BJ (cell line): ENCODE measurements at places on chromosomes 2 and 18.

GRCh38 chr2:160720098-160720497 is 226.5 kb upstream of the RBMS1 start:
- no peak for DNase-seq

- DNase-seq: no peak
These were observed 66.9 kb downstream of the STK39 start for GRCh38 chr2:168180483-168180882.

DNA sequence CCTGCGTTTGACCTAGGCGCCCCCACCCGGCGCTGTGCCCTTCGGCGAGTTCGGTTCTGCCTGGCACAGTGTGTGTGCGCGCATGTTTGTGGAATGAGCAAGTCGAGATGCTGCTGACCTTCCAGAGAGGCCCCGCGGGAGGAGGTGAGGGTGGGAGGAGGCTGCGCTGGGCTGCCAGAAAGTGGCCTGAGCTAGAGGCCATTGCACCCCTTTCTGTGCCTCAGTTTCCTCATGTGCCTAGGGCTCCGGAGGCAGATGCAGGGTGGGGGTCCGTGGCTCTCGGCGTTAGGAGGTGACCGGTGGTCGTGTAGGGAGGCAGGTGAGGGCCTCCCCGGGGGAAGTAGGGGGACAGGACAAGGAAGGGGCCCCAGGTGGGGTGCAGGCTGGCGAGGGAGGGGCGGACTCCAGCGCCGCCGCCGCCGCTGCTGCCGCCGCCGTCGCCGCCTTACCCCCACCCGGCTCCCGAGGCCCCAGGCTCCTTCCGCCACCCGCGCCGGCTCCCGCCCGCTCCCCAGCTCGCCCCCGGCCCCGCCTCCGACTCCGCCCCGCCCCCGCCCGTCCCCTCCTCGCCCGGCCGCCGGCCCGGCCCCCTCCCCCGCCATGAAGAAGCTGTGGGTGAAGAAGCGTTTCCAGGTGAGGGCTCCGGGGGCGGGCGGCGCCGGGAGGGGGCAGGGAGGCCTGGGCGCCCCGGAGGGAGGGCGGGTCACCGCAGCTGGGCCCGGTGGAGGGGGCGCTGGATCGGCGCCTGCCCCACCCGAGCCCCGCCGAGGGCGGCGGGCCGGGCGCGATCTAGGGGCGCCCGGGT is 7.0 kb downstream of the SPEG start:
- DNase-seq: no peak

GRCh38 chr18:9577361-9577760 is 37.0 kb downstream of the PPP4R1 start:
- DNase-seq: no peak

GRCh38 chr2:158544998-158545397 is 88.2 kb downstream of the PKP4 start:
- no peak for DNase-seq
